ENCODE measurements at places on chromosomes 5 and 9.
A peak's percentile ranks its signal among the peaks of the same experiment; 100 is the strongest.

GRCh38 chr9:76610011-76610352, 151.0 kb downstream of the GCNT1 start:
- DNase-seq: peak; percentile 91

DNA sequence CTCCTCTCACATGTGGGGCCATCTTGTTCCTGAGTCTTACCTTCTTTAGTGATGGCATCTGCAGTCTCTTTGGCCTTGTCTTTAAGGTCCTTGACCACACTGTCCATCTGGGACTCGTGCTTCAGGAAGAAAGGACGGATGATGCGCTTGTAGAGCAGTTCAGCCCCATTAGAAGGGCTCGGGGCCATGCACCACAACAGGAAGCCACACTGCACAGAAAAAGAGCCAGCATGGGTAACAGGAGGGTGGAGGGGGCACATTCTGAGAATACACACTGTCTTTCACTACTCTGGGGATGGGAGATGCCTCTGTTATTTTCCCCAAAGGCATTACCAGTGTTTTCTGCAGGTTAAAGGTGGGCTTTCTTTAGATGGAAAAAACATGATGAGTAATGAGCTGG, 25.9 kb downstream of the SRP19 start:
- DNase-seq: no peak

DNA sequence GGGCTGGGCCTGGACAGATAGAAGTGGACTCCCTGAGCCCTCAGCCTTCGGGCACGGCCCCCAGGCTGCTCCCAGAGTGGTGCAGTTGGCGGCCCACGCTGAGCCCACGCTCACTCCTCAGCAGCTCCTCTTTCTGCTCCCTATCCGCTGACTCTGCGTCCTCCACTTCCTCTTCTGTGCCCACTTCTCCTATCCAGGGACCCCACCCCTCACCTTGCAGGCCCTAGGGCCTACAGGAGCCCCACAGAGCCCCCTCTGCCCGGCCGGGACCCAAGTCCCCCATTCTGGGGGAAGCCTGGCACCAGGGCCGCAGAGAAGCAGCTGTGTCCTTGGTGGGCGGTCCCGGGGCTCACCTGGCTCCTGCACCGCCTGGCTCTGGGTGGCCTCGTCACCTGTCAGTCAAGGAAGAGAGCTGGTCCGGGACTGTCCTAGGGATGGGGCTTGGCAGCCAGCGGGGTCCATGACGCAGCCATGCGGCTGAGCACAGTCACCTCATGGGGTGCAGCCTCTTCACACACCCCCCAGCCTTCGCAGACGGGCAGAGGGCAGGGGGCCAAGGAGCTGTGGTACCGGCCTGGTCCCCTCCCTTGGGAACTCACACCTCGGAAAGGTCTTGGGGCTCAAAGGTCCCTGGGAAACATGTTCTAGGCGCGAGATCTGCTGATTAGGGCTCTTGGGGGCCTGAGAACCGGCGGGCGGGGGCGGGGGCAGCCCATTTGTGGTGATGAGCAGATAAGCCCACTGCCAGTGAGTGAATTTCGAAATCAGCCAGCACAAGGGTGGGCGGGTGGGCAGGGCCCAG, 5.4 kb upstream of the NRARP start:
- peak; percentile 78 for DNase-seq

- DNase-seq: no peak
Measured at GRCh38 chr5:20105915-20106314, 117.9 kb upstream of the CDH18 start.

- DNase-seq: no peak
Measured at GRCh38 chr9:125885405-125886034, 138.3 kb downstream of the PBX3 start.

GRCh38 chr5:161471211-161471950, 75.1 kb downstream of the GABRB2 start:
- no peak for DNase-seq

DNA sequence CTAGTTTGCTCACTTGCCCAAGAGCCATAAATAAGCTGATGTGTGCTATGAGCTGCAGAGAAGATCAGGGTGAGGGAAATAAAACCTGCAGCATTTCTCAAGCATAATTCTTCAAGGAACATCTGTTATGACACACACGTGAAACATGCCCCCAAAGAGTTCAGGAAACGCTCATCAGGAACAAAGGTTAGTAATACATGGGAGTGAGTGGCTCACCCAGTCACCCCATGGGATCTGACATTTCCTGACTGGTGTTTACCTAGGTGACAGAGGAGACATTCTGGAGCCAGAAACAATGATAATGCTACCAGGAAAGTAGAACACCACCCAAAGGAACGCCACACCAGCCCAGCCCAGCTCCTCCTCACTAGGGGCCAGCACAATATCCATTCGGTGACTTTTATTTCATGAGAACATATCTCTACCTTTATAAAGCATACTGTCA, 66.0 kb downstream of the FRMD3 start:
- no peak for DNase-seq

- DNase-seq: no peak
Measured at GRCh38 chr5:97063251-97063650, 79.2 kb downstream of the LIX1 start.

DNA sequence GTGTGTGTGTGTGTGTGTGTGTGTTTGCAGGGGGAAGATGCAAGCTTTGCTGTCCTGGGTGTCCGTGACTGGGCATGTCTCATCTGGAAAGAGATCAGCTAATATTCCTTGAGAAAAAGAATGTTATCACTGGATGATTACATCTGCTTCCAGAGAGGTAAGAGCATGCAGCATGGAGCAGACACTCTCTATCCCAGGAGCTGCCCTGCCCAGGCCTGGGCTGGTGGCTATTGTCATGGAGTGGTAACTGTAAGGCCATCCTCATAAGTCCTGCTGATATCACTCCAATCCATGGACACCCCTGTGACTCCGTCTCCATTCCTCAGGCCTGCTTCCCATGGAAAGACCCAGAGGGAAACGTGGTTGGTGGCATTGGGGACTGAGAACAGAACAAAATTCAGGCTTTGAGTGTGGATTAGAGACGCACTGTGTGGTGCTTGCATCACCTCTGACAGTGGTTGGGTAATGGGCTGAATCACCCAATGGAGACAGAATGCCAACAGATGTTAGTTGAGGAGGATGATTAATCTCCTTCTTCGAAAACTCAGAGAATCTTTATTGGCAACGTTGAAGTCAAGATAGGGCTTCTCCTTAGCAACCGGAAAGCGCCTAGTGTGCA, 52.0 kb upstream of the KCNIP1 start:
- no peak for DNase-seq

DNA sequence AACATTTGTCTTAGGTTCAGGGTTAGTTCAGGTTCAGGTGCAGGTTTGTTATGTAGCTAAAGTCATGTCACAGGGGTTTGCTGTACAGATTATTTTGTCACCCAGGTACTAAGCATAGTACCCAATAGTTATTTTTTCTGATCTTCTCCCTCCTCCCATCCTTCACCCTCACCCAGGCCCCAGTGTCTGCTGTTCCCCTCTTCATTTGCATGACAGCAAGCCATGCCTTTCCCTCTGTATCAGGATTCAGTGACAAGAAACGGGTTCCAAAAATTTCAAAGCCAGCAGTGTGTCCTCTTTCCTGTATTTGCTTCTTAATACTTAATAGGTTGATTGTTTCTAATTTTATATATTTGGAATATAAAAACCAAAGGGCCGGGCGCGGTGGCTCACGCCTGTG, 330.8 kb upstream of the SGCD start:
- no peak for DNase-seq

GRCh38 chr9:89430995-89431394, 66.9 kb downstream of the SEMA4D start:
- DNase-seq: no peak

DNA sequence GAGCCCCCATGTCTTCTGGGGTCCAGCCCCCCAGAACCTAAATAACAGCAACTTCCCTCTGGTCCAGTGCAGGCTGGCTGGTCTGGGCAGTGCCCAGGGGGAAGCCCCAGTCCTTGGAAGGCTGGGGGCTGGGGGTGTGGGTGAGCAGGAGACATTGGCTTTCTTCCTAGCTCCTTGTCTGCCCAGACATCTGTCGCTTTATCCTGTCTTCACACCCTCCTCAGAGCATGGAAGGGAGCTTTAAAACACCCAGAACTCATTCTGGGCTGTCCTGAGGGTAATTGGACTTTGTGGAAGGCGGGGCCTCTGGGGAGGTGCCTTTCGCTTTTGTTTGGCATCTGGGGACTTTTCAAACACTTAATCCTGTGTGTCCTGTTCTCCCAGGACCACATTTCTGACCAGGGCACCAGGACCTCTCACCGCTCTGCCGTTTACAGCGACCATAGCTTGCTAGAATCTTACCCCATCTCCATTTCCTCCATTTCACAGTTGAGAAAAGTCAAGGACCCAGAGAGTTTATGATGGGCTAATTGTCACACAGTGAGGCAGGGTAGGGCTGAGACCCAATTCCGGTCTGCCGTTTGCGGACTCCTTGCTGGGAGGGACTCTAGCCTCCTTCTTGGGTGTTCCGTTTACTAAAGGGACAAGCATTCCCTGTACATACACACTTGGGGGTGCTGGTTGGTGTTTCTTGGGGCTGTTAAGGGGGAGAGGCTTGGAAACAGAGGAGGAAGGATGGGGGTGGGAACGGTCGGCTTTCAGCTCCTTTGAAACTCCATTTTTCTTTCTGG, 1.1 kb downstream of the GSN start:
- DNase-seq: no peak

DNA sequence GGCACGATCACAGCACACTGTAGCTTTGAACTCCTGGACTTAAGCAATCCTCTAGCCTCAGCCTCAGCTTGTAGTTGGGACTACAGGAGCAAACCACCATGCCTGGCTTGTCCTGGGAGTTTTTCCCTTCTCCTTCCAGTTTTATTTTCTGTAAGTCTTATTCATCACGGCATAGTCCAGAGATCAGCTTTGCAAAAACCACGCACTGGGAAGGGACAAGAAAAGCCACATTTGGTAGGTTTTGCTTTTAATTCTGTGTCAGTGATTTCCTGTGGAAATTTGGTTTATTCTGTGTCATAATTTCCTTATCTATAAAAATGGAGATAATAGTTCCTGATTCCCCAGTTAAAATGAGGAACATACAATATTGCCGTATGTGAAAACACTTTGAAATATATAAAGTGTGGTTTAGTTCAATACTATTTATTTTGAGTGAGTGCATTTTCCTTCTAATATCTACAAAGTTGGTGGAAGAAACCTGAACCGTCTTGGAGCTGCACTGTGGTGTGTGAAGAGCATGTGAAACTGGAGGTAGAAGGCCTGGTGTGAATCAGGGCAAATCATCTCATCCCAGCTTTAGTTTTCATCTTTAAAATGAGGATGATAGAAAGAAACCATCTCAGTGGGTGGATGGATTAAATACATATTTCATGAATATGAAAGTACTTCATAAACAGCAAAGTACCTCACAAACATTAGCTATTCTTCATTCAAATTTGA, 92.8 kb upstream of the ELL2 start:
- no peak for DNase-seq

GRCh38 chr5:132383261-132383660, 13.8 kb downstream of the SLC22A5 start:
- DNase-seq: no peak

DNA sequence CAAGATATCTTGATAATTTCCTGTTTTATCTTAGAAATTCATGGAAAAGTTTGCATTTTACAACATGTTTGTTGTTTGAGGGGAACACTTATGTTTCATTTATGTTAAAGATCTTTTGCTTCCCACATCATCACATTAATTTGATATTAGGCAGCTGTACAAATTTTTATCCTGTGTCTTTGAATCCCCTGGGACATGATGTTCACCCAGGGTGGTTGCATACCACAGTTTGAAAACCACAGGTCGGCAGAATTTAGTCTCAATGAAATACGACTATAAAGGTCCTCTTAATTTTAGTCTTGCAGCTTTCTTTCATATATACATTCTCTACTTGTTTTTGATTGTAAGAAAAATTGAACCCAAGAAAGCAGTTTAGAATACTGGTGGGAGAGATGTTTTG, 3.7 kb downstream of the NAA35 start:
- no peak for DNase-seq

DNA sequence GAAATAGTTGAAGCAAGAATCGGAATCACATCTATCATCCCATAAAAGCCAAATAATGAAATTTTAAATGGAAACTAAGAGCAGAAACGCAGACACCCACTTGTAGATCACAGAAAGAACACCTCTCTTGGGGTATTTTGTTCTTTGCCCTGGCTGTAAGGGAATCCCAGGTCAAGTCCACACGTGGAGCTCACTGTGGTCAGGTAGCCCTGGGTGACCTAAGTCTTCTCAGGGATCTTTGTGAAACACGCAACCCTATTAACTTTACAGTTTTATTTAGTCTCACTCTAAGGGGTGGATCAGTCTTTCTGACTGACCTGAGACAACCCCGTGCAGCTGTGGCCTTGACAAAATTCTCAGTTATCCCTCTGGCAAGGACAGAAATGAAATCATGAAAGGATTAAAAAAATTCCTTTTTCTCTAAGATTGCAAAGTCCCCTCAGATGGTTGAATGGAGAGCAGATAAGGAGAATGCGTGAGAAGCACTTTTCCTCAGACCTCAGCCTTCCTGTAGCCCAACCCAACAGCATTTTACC, 111.6 kb downstream of the NREP start:
- no peak for DNase-seq

- DNase-seq: no peak
Measured at GRCh38 chr5:73946919-73947602, 321.1 kb downstream of the ARHGEF28 start.
